ENCODE measurements at places on chromosomes 6 and 20. TPM values are rescaled to one million over a fixed set of nuclear protein-coding genes. Genes with fewer than 3 reads are reported as not detected.

The HLA-DRA gene
- total RNA-seq: 4.3 TPM

The LBP gene
- total RNA-seq: not detected

The DNAH8 gene
- not detected for total RNA-seq

The CGA gene
- total RNA-seq: not detected

DNA sequence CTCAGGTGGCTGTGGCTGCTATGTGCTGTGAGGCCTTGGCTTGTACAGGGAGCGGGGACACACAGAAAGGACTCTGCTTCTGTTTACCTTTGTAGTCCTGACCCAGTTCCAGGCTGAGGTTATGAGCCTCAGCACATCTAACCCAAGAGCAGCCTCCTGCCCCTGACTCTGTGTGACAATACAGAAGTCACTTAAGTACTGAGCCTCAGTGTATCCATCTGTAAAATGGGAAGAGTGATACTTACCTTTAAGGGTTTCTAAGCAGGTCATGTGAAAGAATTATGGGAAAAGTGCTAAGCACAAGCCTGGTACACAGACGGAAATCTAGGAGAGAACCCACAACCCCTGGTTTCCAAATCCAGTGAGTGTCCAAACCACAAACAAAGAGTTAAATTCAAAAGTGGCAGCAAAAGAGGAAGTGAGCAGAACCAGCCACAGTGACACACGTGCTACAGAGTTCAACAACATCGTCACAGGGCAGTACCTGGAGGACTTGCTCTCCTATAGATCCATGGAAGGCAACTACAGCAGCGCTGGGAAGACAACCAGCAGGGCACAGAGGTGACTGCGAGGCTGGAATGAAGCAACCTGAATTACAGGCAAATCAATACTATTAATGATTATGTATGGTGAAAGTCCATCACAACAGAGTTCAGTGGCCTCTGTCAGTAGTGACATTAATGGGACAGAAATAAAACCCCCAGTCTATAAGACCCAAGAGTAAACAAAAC is 12.5 kb downstream of the TRIM26 start:
- peaks cover 30% of the 10 kb centered on the region for H3K4me1 ChIP-seq
- H3K27me3 ChIP-seq: no peaks in the 10 kb centered on the region
- peaks cover 48% of the 10 kb centered on the region for H3K36me3 ChIP-seq
- H3K27ac ChIP-seq: no peak overlapping the region
- H3K4me3 ChIP-seq: no peak overlapping the region

GRCh38 chr20:48822879-48823385 is 4.9 kb downstream of the PREX1 start:
- peak overlapping the region; percentile 93 for H3K27ac ChIP-seq
- peak overlapping the region; percentile 88 for H3K4me3 ChIP-seq
- peaks cover 7% of the 10 kb centered on the region for H3K36me3 ChIP-seq
- DNase-seq: peak; percentile 42
- H3K4me1 ChIP-seq: peaks cover 83% of the 10 kb centered on the region
